ENCODE measurements at places on chromosomes 3 and 15.
A peak's percentile ranks its signal among the peaks of the same experiment; 100 is the strongest.

GRCh38 chr3:39907981-39908380 is 98.6 kb downstream of the MYRIP start:
- peak; percentile 37 for DNase-seq

GRCh38 chr15:73388256-73388781 is 19.6 kb upstream of the HCN4 start:
- DNase-seq, result no peak

DNA sequence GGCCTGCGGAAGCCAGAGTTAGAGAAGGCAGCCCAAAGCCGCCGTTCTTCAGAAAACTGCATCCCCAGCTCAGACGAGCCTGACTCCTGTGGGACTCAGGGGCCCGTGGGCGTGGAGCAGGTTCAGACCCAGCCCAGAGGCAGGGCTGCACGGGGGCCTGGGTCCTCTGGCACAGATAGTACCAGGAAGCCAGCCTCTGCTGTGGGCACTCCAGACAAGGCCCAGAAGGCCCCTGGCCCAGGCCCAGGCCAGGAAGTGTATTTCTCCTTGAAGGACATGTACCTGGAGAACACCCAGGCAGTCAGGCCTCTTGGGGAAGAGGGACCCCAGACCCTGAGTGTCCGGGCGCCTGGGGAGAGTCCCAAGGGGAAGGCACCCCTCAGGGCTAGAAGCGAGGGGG is 23.1 kb downstream of the ALPK3 start:
- no peak for DNase-seq

DNA sequence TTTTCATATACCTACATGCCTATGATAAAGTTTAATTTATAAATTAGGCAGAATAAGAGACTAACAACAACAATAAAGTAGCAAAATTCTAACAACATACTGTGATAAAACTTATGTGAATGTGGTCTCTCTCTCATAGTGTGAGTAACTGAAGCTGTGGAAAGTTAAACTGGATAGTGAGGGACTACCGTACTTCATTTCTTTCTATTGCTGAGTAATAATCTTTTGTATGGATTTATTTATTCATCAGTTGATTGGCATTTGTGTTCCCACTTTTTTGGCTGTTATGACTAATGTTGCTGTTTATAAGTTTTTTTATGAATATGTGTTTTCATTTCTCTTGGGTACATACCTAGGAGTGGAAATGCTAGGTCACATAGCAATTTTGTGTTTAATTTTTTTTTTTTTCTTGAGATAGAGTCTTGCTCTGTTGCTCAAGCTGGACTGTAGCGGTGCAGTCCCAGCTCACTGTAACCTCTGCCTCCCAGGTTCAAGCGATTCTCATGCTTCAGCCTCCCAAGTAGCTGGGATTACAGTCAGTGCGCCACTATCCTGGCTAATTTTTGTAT is 41.0 kb downstream of the RNF111 start:
- no peak for DNase-seq

DNA sequence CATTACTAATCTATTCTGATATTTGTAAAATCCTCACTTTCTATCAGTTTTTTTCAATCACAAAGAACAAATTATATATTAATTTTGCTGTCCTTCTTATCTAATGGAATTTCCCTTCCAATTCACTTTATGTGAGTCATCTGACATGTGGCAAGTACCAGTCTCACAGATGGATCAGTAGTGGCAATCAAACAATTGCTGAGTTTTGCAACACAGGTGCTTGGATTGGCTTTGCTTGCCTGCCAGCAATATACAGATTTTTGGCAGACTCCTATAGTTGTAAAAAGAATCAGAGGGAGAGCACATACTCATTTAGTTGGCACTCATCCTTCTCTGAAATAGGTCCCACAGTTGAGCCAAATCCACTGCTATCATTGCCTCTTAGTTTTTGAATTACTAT is 83.7 kb downstream of the BCHE start:
- DNase-seq, result no peak

DNA sequence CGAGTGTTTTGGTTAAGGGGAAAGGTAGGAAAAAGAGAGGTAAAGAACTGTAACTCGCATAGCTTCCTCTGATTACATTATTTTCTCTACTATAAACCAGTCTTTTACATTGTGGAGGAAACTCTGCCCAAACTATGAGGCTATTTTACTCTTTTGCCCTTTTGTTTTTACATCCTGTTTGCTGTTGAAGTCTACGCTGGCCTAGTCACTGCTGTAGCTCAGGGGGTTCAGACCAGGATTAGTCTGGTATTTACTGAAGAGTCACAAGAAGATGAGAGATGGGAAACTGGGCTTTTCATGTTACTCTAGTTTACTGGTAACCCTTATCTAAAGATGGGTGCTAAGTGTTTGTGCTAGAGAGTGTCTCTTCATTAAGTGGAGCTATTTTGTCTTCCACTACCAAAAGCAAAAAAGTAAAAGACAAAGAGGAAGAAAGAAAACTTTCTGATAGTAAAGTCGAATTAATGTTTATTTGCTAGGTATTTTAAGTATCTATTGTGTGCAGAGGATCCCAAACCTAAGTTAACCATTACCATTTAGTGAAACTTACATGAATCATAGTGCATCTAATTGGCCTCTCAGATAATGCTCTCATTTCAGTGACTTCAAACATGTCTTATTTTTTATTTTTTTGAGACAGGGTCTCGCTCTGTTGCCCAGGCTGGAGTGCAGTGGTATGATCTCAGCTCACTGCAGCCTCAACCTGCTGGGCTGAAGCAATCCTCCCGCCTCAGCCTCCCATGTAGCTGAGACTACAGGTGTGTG is 10.9 kb downstream of the RARB start:
- no peak for DNase-seq

- no peak for DNase-seq
These were observed 78.7 kb upstream of the TGFBR2 start for GRCh38 chr3:30527720-30528119.

DNA sequence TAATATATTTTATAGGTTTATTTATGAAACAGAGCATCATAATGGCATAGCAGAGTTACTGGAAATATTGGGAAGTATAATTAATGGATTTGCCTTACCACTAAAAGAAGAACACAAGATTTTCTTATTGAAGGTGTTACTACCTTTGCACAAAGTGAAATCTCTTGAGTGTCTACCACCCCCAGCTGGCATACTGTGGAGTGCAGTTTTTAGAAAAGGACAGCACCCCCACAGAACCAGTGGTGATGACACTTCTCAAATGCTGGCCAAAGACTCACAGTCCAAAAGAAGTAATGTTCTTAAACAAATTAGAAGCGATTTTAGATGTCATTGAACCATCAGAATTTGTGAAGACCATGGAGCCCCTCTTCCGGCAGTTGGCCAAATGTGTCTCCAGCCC is 58.1 kb downstream of the DNAH1 start:
- DNase-seq, result no peak

GRCh38 chr3:194880940-194881925 is 195.6 kb downstream of the FAM43A start:
- DNase-seq, result no peak

- DNase-seq, result peak; percentile 24
These were observed 12.8 kb upstream of the SH3BP5 start for GRCh38 chr3:15345066-15345607.

- DNase-seq, result no peak
These were observed 41.4 kb downstream of the IRAK2 start for GRCh38 chr3:10206166-10206511.

DNA sequence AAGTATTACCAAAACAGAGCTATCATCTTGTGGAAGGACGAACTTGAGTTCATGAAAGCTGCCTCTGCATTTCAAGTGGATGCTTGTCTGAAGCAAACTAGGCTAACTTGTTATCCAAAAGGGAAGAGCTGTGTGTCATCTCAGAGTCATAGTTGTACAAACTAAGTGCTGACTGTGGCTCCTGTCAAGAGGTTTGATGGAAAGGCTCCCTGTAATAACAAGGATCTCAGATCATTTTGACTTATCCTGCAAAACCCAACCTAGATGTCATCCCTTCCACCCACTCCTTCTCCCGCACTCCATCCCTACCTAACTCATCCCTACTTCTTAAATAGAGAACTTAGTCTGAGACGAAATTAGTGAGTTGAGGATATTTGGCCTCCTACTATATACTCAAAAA is 110.8 kb downstream of the NR2E3 start:
- no peak for DNase-seq

GRCh38 chr3:32449691-32450090 is 53.0 kb downstream of the CMTM6 start:
- DNase-seq, result peak; percentile 54

- no peak for DNase-seq
These were observed 149.1 kb downstream of the TJP1 start for GRCh38 chr15:29672923-29673809.

DNA sequence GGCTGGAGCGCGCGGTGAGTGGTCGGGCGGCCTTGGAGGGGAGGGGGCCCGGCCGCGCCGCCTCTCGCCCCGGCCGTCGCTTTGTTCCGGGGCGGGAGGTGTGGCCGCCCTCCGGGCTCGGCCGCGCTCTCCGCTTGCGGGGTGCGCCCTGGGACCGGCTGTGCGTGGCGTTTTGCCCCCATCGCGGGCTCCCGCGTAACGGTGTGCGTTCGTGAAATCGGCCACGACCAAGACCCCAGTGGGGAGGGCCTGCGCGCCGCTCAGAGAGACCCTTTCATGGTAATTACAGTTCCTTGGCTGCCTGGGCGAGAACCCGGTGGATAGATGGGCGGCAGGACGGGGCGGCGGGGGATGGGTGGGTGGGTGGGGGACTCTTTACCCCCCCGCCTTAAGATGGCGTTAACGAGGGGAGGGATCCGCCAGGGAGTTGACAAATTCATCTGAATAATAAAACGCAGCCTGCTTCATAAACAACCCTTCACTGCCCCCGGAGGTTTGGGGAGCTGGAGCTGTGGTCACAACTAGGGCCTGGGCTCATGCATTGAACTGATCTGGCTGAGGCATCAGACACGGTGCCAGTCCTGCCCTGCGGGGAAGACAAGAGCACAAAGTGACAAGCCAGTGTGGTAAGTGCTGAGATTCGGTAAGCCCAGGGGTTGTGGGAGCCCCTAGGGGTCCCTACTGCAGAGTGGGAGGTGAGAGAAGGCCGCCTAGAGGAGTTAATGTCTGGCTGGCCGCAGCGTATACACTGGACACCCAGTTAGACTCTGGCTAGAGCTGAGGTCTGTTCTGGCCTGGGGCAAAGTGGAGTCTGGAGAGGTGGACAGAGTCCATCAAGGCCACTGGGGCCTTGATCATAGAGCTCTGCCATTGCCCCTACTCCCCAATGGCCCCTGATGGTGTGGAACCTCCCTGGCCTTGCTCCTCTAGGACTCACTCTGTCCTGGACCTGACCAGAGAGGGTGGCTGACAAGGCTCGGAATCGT is 668 bp downstream of the MRAS start:
- DNase-seq, result peak; percentile 83

GRCh38 chr3:157693762-157694161 is 190.5 kb upstream of the VEPH1 start:
- no peak for DNase-seq

- no peak for DNase-seq
These were observed 15.5 kb downstream of the GREM1 start for GRCh38 chr15:32733281-32733680.

GRCh38 chr15:66165856-66166255 is 87.7 kb downstream of the MEGF11 start:
- DNase-seq, result no peak

GRCh38 chr3:103609472-103609871 is 1174.7 kb downstream of the ZPLD1 start:
- DNase-seq, result no peak

GRCh38 chr3:78729946-78730345 is 1037.9 kb downstream of the ROBO1 start:
- no peak for DNase-seq

- DNase-seq, result peak; percentile 50
These were observed 16.6 kb downstream of the EPB42 start for GRCh38 chr15:43204016-43204901.

GRCh38 chr3:186427627-186428281 is 65.7 kb upstream of the DGKG start:
- no peak for DNase-seq

GRCh38 chr3:110327870-110328269 is 743.7 kb upstream of the NECTIN3 start:
- no peak for DNase-seq

- DNase-seq, result no peak
These were observed 667.9 kb downstream of the CADM2 start for GRCh38 chr3:85626662-85627061.

DNA sequence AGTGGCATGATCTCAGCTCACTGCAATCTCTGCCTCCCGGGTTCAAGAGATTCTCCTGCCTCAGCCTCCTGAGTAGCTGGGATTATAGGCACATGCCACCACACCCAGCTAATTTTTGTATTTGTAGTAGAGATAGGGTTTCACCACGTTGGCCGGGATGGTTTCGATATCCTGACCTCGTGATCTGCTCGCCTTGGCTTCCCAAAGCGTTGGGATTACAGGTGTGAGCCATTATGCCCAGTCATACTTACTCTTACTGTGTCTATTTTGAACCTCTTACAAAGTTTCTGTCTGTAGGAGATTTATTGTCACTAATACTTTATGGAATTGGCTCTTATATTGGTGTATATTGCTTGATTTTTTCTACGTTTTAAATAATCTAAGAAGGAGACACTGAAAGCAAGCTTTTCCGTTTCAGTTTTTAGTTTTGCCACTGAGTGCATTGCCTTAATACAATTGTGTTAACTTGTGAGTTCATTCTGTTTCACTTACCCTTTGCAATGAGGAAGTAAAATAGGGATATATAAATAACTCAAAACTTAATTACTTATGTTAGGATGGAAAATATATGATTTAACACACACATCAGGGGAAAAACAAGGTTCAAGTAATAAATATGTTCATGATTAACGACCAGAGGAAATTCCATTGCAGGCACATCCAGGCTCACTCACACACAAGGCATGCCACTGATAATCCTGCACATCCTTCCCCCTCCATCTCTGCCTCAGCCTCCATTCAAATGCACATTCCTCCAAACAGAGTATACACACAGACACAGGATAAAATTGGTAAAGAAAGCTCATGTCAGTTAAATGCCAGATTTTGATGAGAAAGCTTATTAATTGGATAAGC is 279.3 kb upstream of the RASGRP1 start:
- DNase-seq, result no peak

- peak; percentile 15 for DNase-seq
These were observed 32.1 kb downstream of the MGLL start for GRCh38 chr3:127789990-127790881.

DNA sequence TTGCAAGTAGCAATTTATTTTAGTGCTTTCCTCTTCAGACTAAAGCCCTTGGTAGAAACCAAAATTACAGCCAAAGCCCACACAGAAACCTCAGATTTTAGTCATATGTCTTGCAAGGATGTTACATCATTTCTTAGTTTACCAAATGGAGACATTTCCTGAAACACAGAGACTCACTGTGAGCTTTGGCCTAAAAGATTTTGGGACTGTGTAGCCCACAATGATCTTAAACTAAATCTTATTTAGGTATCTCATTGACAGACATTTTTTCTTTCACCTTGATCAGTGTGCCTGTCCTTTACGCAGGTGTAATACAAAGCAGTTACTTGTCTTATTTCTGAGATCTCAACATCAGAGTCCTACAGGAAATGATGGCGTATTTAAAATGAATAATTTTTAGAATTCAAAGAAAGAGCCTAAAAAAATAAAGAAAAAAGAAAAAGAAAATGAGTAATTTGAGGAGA is 27.8 kb upstream of the AP4E1 start:
- no peak for DNase-seq

Measured in eye (tissue), 1 donor.